Activated CD4-positive, alpha-beta T cell treated with anti-CD3 and anti-CD28 coated beads, Interleukin-2, amount 50 U/mL, for 4 hours (primary cell): ENCODE measurements at places on chromosomes 13 and 19.

GRCh38 chr19:17889609-17890214 is 18.0 kb downstream of the SLC5A5 start:
- DNase-seq: no peak

DNA sequence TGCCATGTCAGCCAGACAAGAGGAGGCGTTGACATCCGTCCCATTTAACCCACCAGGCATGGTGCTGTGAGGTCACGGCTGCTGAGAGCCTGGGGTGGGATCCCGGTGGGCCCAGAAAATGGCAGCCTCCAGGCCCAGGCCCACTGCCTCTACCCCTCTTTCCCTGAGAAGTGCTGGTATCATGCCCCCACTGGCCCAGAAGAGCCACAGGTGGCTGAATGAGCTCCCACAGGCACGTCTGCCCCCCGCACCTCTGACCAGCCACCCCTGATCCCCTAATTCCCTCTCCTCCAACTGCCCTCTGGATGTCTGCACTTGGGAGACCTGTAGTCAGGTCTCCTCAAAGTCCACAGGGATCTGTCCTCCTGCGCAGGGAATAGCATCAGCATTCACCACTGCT is 37.3 kb upstream of the KCTD15 start:
- no peak for DNase-seq

GRCh38 chr13:29109987-29110386 is 289.8 kb downstream of the MTUS2 start:
- no peak for DNase-seq

- DNase-seq: no peak
Observed at GRCh38 chr13:99075268-99076191, 97.7 kb upstream of the DOCK9 start.

GRCh38 chr13:46535002-46535401 is 18.0 kb upstream of the LRCH1 start:
- no peak for DNase-seq
